ENCODE measurements at places on chromosomes 11 and 22.

GRCh38 chr11:108112057-108112456, 9.3 kb upstream of the ACAT1 start:
- DNase-seq: no peak

DNA sequence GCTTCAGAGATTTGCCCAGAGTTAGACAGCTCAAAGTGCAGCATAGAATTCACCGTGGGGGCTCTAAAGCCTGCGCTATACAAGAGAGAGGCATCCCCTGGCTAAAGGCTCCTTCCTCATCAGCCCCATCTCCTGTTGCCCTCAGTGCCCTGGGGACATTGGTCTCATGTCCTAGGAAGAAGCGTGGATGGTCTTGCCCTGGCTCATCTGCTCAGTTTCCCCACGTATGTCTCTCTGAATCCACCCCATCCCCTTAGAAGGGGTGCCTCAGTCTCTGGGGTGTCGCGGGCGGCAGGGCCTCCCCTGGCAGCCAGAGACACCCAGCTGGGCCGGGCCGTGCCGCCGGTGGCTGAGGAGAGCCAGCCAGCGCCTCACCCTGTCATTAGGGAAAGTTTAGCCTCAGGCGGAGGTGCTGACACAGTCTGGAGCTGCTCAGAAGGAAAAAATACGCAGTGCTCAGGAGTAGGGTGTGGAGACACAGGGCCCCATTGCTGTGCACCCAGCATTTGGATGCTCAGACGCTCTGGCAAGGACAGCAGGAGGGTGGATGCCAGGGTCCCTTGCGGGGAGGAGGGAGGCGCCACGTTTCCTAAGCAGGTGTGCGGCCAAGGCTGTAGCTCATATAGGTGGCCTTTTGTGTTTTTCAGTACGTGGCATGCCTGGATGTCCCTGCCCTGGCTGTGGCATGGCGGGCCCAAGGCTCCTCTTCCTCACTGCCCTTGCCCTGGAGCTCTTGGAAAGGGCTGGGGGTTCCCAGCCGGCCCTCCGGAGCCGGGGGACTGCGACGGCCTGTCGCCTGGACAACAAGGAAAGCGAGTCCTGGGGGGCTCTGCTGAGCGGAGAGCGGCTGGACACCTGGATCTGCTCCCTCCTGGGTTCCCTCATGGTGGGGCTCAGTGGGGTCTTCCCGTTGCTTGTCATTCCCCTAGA, 1.3 kb downstream of the SLC39A13 start:
- no peak for DNase-seq

- DNase-seq: peak; percentile 46
These were observed 673 bp upstream of the MYO7A start for GRCh38 chr11:77127235-77127911.

DNA sequence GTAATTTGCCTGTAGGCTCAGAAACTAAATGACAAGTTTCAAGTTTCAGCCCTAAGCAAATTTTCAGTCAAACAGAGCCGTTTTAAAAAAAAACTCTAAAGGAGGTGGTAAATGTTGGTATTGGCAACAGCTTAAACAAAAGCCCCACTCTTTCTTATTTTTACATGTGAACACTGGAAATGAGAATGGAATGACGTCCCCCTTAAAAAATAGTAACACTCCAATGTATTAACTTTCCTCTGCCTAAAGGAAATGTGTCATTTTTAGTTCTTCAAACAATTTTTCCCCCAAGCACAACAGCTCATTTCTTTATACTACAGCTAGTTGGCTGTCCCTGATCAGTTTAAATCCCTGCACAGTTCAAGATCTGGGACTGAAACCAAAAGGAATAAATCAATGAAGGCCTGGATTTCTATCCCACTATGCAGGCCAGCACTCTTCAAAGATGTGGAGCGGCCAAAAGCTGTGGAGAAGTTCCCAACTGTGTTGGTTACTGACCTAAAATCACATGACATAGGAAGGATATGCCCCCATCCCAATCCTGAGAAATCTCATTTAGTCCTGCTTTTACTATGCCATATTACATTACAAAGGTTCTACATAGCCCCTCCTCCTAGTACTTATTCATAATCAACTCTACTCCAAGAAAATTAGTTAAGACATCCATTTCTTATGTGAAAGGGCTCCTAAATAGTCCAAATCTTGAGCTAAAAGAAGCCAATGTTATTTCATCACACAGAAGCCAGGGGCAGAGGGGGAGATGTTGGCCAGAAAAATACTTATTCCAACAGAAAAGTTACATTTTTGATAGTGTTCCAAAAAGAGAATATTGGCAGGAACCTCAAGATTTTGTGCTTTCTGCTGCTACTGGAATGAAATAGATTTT, 95.9 kb downstream of the CADM1 start:
- DNase-seq: no peak

GRCh38 chr11:78224906-78225420, 36.2 kb downstream of the USP35 start:
- DNase-seq: no peak

DNA sequence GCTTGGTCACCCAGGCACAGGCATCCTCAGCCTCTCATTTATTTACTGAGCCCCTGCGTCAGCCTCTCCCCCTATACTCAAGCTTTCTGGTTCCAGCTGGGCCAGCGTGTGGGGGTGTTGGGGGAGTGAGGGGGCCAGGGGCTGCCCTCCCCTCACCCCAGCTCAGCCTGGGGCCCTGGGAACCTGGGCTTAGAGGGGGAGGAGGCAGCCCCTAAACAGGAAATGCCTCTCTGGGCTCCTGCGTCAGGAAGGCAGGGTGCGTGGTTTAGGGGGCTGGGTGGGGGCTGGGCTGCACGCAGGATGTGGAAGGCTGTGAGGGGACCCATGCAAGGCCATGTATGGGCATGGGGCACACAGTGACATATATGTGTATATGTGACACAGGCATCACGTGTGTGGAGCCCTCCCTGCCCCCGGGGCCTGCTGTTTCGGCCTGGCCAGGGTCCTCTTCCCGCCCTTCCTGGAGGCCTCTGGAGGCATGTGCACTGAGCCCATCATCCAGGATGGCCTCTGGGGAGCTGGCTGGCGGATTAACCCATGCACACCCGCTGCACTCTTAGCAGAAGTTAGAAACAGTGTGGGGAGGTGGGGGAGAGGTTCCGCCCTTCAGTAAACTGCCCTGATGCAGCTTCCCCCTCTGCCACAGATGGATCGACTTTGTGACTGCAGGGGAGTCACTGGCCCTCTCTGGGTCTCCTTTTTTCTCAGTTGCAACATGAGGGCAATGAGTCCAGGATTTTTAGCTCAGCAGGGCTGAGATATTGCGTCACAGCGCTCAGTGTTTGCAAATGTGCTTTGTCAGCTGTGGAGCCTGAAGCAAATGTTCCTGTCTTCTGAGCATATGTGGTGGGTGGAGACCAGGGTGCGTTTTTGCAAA, 1.1 kb upstream of the CD248 start:
- peak; percentile 49 for DNase-seq

GRCh38 chr11:57638005-57638781, 11.5 kb downstream of the YPEL4 start:
- no peak for DNase-seq

DNA sequence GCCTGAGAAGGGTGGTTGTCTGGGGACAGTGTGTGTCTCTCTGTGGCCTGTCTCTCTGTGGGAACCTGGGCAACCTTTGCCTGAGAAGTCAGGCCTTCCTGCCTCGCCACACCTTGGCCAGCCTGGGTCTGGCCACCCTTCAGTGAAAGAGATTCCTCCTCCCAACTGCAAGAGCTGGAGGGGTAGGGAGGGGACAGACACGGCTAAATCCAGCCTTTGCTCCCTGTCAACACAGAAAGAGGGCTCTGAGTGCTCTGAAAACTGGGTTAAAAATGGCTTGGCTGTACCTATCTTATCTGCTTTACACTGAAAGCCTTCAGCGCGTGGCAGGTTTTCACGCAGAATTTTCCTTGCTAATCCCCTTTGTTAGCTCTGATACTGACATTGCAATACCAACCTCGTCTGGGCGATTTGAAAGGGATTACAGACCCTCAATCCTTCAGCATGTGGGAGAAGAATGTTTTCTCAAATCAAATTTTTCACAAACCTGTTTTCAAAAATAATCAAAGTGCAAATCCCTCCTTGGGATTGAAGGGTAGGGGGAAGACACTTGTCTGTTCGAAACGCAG, 163.7 kb downstream of the DSCAML1 start:
- no peak for DNase-seq

GRCh38 chr11:14924318-14924717, 32.3 kb upstream of the CYP2R1 start:
- no peak for DNase-seq

- DNase-seq: no peak
These were observed 11.8 kb upstream of the KCNJ11 start for GRCh38 chr11:17400048-17400775.

GRCh38 chr11:93116641-93117441, 81.0 kb downstream of the SLC36A4 start:
- no peak for DNase-seq

DNA sequence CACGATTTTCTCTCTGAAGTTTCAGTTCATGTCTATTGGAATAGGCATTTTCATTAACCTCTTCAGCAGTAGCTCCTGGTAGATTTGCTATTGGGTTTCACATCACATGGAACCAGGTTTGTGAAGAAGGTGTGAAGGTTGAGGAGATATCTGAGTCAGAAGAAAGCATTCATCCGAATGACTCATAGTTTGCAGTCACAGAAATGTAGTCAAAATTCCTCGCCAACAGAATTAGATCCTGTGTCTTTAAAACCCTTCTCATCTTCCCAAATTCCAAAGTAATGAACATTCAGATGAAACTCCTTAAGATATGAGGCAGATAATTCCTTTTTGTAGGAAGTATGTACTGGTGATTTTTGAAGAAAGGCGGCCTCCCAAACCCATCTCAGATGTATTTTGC, 125.0 kb upstream of the LARGE1 start:
- DNase-seq: no peak

- DNase-seq: no peak
These were observed 284.7 kb downstream of the MIAT start for GRCh38 chr22:26941896-26942636.

DNA sequence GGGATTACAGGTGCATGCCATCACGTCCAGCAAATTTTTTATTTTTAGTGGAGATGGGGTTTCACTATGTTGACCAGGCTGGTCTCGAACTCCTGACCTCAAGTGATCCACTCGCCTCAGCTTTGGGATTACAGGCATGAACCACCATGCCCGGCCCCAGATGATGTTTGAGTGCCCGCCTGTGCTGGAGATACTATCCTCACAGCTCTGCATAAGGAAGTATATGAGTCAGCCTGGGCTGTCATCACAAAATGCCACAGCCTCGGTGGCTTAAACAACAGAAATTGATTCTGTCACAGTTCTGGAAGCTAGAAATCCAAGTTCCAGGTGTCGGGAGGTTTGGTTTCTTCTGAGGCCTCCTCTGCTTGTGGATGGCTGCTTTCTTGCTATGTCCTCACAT, 119.3 kb downstream of the OSBP2 start:
- no peak for DNase-seq

- no peak for DNase-seq
These were observed 128.0 kb downstream of the RBFOX2 start for GRCh38 chr22:35900483-35901168.

DNA sequence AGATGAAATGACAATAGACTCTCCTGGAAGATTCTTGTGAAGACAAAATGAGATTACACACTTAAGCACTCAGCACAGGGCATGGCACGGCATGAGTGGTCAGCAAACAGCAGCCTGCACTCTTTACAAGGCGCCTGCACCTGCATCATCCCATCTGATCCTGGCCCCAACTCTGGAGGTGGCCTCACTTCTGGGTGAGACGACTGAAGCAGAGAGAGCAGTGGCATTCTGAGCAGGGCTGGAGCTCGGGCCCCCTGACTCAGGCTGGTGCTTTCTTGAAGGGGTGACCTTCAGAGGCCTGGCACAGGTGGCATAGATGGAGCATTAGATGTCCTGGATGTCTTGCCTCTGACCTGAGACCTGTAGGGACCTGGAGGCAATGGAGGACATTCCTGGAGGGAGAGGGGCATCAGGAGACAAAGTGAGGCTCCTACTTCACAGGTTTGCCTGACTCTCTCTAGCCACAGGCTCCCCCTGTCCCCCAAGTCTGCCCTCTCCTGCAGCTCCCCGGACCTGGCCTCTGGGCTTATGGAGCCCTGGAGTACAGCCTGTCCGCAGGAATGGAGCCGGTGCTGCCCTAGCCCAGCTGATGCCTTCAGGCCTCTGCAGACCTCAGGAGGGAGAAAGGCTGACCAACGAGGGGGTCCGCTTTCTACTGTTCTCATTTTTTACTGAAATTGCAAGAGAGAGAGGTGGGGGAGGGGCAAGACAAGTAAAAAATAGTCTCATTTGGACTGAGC, 65.5 kb upstream of the THY1 start:
- no peak for DNase-seq

DNA sequence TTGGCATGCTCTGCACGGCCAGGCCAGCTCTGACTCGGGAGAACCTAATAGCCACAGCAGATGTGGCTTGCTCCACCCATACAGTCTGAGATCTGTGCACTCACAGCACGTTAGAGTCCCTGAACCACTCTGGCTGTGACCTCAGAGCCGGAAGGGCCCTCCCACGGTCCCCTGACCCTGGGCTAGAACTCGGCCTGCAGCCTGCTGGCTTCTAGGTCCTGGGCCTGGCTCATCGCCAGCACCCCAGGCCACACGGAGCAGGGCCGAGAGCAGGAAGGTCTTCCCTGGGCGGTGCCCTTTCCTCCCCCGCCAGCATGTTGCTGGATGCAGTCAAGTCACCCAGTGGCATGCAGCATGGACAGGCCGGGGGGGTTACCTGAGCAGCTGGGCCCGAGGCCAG, 35.3 kb upstream of the TTLL12 start:
- no peak for DNase-seq

DNA sequence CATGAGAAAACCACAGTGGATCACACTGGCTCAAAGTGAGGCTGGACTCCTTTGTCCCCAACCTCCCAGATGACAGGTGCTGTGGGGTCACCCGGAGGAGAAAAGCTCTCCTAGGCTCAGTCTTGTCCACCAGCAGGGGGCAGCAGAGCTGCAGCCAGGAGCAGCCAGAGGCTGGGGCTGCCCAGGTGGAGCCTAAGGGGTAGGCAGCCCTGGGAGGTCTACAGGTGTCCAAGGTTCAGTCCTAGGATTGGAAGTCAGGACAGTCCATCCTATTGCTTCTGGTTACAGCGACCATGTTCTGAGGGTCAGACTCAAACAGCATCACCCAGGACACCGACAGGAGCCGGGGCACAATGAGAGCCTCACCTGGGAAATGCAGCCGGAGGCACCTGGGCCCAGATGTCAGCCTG, 77.6 kb upstream of the IGLL5 start:
- DNase-seq: peak; percentile 62

GRCh38 chr11:86587264-86588193, 84.9 kb downstream of the ME3 start:
- no peak for DNase-seq

All from activated T-cell treated with anti-CD3 and anti-CD28 coated beads for 1 hour (primary cell).